Fibroblast of mammary gland (primary cell): ENCODE measurements at places on chromosomes 16 and 17.

GRCh38 chr17:65039336-65039988 lies 17.1 kb downstream of the GNA13 start:
- no peak for DNase-seq

- DNase-seq: no peak
Measured at GRCh38 chr16:4684763-4685162, 8.6 kb upstream of the NUDT16L1 start.

- no peak for DNase-seq
Measured at GRCh38 chr16:66908116-66908515, 10.6 kb downstream of the CDH16 start.

DNA sequence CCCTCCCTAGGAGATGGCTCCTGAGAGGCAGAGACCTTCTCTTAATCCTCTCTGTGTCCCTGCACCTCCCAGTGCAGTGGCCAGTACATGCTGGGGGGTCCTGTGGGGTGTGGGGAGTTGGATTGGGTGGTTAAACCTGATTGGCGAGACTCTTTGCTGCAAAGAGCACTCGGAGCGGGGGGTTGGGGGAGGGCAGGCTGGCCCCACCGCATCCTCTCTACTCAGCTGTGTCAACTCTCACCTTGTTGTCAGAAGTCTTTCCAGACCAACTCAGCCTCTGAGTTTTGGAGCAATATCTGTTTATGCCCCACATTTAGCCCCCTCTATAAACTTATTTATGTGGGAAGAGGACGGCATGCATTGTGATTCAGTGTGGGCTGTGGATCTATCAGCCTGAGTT lies 40.0 kb downstream of the SMARCE1 start:
- no peak for DNase-seq

DNA sequence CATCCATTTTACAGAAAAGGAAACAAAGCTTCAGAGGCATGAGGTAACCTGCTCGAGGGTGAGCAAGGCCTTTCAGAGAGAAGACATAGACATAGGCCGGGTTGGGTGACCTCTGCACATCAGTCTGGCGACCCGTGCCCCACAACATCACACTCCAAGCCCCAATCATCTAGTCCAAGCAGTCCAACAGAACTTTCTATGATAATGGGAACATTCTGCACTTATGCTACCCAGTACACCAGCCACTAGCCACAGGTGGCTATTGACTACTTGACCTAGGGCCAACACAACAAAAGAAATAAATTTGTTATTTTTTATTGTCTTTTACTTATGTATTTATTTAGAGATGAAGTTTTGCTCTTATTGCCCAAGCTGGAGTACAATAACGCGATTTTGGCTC lies 20.8 kb downstream of the MYH11 start:
- DNase-seq: no peak

GRCh38 chr17:41578538-41578937 lies 6.7 kb upstream of the KRT9 start:
- DNase-seq: no peak

GRCh38 chr16:20107083-20107482 lies 33.4 kb upstream of the GPR139 start:
- DNase-seq: no peak

DNA sequence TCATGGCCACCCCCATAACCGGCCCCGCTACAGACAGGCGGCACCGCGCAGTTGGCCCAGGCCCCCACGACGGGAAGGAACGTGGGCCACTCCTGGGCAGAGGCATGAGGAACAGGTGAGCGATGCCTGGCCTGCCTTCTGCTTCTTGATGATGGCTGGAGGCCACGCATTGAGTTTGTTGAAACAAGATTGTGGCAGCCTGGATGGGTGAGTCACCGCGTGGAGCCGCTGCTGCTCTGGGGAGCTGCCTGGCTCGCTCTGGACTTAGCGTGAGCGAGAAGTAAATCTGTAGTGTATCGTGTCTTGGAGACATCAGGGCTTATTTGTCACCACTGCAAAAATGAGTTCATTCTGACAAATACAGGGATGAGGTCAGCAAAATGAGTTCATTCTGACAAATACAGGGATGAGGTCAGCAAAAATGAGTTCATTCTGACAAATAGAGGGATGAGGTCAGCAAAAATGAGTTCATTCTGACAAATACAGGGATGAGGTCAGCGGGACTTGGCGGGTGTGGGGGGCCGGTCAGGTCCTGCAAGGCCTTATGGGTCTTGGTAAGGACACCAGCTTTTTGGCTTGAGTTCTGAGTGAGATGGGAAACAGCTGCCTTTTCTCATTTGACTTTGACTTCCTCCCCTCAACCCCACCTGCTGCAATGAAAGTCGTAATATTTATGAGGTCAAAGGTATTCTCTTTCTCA lies 93.0 kb downstream of the SEC14L1 start:
- DNase-seq: peak; percentile 94

GRCh38 chr16:67987460-67988160 lies 7.3 kb upstream of the DPEP3 start:
- DNase-seq: no peak

DNA sequence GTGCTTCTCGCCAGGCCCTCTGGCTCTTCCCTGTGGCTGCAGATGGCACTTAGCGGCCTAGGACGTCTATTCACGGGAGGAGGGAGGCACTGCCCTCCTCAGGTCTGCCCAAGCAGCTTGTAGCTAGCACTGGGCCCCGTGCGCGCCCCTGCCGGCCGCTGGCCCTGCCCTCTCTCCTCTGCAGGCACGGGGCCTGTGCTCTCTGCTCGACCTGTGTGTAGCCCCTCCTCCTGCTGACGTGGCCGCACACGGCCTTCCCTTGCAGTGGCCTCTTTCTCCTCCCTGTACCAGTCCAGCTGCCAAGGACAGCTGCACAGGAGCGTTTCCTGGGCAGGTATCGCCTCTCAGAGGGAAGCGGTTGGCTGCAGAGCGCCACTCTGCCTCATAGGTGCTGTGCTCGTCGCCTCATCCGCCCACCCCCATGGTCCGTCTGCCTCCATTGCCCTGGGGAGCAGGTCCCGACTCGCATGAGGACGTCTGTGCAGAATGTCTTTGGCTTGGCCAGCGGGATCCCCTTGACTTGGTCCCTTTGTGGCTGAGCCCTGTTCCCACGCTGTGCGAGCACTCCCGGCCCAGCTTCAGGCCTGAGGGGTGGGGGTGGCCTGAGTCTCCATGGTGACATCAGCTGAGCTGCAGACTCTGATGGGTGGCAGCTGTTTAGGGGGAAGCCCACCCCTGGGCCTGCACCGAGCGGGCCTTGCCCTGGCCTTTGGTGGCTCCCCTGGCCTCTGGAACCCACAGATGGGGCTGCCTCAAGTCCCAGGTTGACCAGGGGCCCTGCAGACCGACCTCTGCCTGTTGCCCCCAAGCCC lies 34.6 kb downstream of the TSC2 start:
- DNase-seq: peak; percentile 37

DNA sequence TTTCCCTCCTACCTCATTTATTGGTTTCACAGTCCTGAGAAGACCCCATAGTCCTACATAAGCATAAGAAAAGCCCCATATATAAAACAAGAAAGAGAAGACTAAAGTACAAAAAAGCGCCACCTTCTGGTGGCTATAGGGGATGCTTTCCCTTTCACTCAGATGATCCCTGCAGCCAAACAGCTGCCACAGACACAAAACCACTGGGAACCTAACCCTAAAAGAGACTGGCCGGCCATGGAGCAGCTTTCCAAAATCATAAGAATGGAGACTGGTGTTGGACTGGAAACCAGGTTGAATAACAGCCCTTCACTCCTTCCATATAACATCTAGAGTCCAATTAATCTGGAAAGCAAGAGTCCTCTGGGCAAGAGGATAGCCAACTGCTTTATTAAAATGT lies 11.4 kb downstream of the DYNC1LI2 start:
- peak; percentile 53 for DNase-seq

DNA sequence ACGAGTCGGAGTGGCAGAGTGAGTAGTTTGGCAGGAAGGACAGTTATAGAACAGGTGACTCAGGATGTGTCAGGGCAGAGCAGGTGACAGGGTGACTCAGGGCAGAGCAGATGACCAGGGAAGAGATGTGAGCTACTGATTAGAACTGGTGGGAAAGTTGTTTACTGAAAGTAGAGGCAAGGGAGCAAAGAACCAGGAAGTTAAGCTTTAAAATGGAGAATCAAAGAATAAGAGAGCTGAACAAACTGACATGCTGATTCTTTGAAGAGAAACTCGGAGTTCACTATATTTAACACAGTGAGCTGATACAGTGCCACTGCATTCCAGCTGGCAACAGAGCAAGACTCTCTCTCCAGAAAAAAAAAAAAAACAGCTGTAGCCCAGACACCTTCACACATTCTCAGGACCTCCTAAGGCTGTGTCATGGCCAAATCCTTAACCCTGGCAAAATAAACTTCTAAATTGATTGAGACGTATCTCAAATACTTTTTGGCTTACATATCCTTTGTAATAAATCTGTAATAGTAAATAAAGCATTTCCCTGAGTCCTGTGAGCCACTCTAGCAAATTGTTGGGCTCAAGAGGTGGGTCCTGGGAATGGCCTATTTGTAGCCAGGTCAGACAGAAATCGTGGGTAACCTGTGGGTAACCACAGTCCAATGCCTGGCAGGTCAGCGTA lies 12.3 kb upstream of the UBE2I start:
- peak; percentile 78 for DNase-seq

- no peak for DNase-seq
Measured at GRCh38 chr16:56916571-56917403, 15.2 kb upstream of the HERPUD1 start.

GRCh38 chr16:88719267-88719932 lies 13.1 kb downstream of the CTU2 start:
- no peak for DNase-seq

GRCh38 chr17:6677158-6677831 lies 25.7 kb downstream of the C17orf100 start:
- DNase-seq: no peak

DNA sequence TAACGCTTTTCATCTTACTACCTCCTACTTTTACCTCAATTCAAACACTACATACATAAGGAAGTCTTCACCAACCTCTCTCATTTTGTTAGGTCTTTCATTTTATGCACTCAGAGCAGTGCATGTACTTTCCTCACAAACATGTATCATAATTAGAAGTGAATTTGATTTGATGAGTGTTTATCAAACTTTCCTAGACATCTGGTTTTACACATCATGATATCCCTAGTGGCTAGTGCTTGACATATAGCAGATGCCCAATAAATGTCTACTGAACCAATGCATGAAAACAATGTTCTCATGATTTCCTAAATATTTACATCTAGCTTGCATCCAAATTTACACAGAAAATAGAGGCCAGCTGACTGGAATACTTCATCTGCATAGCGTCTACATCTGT lies 323.4 kb upstream of the KIF2B start:
- no peak for DNase-seq

- no peak for DNase-seq
Measured at GRCh38 chr16:67733734-67734470, 14.8 kb upstream of the GFOD2 start.

- DNase-seq: no peak
Measured at GRCh38 chr17:9195411-9195810, 174.1 kb downstream of the NTN1 start.

GRCh38 chr17:73301369-73301768 lies 10.4 kb downstream of the CDC42EP4 start:
- no peak for DNase-seq

GRCh38 chr16:29141586-29142324 lies 156.9 kb downstream of the LAT start:
- DNase-seq: no peak

GRCh38 chr16:31202414-31203375 lies at the start of gene PYCARD:
Gene PYCARD (minus strand): TSS chr16:31202760. CDS start chr16:31202690, 70 bp downstream.
- DNase-seq: peak; percentile 20

GRCh38 chr16:27406511-27407128 lies 4.6 kb downstream of the IL21R start:
- DNase-seq: no peak

DNA sequence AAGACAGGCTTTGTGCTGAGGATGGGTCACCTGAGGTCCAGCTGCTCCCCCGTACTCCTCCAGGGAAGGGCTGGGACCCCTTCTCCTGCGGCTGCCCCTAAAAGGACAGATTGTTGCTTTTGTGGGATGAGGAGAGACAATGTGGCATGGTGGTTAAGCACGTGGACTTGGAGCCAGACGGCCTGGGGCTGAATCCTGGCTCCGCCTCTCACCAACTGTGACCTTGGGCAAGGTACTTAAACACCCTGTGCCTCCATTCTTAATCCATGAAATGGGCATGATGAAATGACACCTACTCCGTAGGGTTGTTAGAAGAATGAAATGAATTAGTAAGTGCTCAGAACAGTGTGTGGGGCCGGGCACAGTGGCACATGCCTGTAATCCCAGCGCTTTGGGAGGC lies 39.6 kb upstream of the PLCG2 start:
- DNase-seq: no peak

DNA sequence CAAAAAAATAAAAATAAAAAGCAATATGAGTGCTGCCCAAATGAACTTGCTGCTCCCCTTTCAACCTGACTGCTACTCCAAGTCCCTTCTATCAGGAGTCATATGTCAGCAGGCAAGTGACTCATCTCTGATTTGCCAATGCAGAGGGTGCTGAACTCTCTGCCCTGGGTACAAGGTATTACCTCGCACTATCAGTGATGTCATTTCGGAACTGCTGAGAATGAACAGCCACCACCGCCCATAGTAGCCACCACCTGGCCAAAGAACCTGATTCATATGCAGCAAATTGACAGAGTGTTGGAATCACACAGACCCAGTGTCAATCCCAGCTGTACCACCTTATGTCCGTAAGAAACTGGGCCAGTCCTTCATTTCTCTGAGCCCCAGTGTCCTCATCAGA lies 31.2 kb downstream of the LYRM9 start:
- peak; percentile 12 for DNase-seq

GRCh38 chr16:72536723-72537435 lies 364.9 kb upstream of the PMFBP1 start:
- DNase-seq: peak; percentile 7

- DNase-seq: peak; percentile 81
Measured at GRCh38 chr17:2230877-2231276, 72.7 kb downstream of the SMG6 start.

GRCh38 chr16:4315186-4316107 lies at the start of gene GLIS2:
Gene GLIS2 (plus strand): TSS chr16:4316067. CDS start chr16:4332281, 16,214 bp downstream.
- peak; percentile 63 for DNase-seq

DNA sequence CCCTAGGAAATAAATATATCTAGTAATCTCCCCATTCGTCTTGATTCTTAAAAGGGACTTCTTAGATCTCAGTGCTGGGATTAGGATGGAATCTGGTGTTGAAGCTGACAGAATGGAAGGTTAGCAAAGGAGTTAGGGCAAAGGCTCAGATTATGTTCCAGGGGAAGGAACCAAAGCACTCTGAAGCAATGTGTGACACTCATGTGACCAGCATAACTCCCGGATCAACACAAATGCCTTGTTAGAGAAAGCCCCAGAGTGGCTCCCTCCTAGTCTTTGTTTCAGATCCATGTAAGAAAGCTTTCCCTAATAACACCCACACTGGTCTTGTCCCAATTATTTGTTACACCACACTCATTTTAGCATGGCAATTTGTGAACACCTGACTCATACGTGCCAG lies 62.6 kb upstream of the ERN1 start:
- DNase-seq: no peak
